ENCODE measurements at places on chromosomes 7 and 10.

DNA sequence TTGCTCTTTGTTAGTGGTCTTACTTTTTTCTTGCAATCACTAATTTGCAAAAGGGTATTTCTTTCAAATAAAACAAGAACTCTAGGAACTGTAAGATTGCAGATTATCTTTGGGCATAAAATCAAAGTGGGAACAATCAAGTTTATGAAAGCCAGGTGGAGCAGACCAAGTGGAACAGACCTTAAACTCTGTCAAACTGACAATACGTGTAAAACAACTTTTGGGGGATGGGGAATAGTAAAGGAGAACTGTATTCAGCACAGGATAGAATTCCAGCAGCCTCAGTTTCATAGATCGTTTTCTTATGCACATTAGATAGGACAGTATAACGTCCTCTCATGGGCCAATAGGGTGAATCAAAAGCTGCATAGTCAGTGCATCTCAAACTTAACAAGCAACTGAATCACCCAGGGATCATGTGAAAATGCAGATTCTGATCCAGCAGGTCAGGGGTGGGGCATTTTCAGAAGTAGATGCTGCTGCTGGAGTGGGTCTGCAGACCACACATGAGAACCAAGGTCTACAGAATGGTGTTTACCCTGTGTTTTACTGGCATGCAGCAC, 120.7 kb downstream of the PIP4K2A start:
- DNase-seq = no peak

- DNase-seq = peak; percentile 73
These were observed 52.0 kb downstream of the SIRT1 start for GRCh38 chr10:67936416-67936815.

DNA sequence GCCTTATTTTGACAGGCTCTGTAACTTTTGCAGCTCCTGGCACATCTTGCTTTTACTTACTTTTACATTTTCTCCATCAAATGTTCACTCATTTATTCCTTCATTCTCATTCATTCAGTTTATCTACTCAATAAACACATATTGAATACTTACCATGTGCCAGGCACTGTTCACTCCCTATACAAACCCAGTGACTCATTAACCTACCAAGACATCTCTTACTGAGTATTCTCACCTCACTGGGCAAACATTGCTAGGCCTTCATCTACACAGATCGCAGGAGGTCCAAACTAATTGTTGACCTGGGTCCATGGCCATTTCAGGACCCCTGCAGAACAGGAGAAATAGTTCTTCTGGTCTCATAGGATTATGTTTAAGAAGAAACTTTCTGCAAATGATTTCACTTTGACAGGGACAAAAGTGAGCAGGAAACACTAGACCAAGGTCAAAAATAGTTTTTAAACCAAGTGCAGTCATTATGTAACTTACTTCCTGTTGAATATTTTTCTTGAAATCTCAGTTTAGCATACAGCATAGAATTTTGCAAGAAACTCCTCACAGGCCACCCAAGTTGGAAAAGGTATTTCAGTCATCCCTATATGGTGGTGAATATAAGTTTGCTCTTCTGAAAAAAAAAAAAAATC, 17.6 kb downstream of the SLC26A4 start:
- DNase-seq = no peak

GRCh38 chr7:128443831-128444600, 11.7 kb upstream of the HILPDA start:
- no peak for DNase-seq

DNA sequence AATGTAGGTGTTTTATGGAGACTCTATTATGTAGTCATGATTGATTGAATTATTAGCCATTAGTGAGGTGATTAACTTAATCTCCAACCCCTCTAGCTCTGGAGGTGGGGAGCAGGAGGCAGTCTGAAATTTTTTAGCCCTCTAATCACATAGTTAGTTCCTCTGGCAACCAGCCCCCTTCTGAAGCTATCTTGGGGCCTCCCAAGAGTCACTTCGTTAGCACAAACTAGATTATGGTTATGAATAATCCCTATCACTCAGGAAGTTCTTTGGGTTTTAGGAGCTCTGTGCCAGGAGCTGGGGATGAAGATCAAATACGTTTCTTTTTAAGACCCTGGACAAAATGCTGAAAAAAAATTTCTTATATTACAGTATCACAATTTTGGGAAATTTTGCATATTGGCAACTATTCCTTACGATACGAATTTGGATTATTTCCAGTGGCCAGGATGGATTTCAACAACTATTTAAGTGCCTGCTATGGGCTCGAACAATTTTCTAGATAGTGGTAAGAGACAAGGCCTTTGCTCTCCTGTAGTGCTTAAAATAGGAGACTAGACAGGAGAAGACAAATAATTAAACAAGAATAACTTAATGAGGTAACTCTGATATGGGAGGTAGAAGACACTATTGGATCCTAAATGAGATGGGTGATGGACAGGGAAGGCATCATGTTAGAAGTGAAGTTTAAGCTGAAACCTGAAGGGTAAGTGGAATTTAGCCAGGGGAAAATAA, 52.9 kb downstream of the BTAF1 start:
- DNase-seq = no peak

GRCh38 chr10:128630787-128631252, 504.6 kb upstream of the MKI67 start:
- peak; percentile 24 for DNase-seq

DNA sequence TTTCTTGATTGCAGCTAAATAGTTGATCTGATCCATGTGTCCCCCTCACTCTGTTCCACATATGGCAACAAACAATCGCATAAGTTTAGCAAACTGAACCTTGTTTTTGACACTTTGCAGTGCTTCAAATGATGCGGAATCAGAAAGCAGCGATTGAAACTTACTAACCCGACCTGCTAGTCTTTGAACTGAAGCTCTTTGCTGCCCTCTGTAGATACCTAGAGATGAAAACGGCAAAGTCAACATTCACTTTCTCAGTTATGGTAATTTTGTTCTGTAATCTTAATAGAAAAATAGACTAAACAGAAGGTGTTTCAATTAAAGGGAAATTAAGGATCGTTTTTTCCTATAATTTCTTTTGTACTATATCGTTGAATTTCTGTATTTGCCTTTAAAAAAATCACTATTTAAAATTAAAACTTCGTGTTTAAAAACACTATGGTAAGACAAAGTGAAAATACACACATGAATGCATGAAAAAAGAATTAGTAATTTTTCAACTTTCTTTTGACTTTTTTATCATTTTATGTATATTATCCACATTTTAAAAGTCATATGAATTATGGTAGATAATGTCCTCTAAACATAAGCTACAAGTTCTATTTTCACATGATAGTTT, 276.5 kb downstream of the MAGI2 start:
- peak; percentile 45 for DNase-seq

GRCh38 chr10:59517341-59517899, 155.1 kb upstream of the FAM13C start:
- no peak for DNase-seq

DNA sequence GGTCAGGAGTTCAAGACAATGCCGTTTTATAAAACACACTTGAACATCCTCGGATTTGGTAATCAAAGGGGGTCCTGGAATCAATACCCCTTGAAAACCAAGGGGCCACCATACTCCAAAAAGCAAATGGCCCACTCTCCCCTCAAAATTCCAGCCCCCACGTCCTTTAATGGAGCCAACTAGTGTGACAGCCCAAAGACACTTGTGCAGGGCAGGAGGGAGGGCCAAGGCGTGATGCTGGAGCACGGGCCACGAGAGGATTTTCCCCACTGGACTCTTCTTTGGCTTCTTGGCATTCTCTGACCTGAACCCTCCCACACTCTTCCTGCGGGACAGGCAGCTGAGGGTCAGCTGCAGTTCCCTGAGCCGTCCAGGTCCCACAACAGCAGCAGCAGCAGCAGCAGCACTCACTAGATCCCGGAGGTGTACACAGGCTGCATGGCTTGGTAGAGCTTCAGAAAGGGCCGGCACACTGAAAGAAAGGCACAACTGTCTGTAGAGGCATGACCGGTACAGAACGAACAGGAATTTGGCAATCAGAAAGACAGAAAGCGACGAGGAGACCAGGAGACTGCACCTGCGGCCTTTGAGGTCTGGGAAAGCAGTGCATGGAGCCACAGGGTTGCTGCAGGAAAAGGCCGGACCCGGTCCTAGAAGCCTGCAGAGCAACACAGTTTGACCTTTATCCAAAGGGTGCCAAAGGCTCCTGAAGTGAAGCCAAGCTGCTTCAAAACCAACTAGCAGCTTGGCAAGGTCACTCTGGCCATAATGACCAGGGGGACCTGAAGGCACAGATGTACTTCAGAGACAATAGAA, 168.2 kb downstream of the TNS3 start:
- no peak for DNase-seq

DNA sequence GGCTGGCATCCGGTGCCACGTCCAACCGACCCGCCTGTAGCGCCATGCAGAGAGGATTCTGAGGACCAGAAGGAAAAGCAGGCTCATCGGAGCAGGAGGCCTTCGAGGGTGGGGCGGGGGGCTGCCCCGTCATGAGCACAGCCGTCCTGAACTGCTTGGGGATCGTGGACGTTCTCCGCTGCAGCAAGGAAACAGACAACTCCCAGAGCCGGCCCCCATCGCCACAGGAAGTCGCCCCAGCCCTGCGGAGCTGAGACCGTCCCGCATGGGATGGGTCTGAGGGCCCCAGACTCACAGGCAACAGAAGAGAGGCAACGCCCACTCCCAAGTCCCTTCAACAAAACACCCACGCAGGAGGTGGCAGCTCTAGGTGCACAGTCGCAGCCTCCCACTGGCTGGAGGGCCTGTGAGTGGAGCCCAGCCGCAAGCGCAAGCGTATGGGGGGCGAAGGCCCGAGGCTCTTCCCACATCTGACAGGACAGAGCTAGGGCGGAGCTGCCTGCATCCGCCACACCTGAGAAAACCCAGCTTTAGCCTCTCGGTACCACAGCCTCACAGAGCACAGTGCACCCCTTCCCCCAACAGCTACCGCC, 64.7 kb upstream of the TNRC18 start:
- DNase-seq = no peak

- DNase-seq = no peak
These were observed 20.3 kb upstream of the HYAL4 start for GRCh38 chr7:123824754-123825067.

DNA sequence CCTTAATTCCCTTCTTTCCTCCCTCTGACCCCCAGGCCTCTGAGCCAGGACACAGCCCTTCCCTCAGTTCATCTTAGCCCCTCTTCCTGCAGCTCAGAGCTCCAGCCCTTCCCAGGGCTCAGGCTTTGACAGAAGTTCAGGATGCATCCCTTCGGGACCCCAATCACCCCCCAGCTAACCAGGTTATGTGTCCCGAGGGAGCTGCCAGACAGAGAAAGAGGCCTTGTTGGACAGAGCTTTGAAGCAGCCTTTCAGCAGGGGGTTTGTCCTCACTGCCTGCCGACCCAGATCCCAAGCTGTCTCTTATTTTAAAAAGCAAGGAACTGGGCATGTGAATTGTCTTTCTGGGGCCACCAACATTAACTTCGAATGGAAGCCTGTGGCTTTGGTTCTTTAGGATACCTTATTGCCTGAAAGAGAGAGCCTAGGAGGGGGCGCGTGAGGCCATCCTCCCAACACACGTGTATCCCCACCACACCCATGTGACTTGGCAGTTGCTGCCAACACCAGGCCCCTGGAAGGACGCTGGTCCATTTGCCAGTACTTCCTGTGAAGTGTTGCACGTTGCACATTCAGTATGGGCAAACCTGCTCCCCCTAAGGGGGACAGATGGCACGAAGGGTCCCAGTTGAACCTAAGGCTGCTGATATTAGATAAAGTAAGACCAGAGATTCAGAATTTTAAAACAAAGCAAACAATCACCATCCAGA, 858 bp downstream of the CCDC136 start:
- no peak for DNase-seq

GRCh38 chr7:130901209-130901783, 167.3 kb upstream of the KLF14 start:
- peak; percentile 79 for DNase-seq

- DNase-seq = no peak
These were observed 76.7 kb downstream of the CHN2 start for GRCh38 chr7:29271319-29271658.

DNA sequence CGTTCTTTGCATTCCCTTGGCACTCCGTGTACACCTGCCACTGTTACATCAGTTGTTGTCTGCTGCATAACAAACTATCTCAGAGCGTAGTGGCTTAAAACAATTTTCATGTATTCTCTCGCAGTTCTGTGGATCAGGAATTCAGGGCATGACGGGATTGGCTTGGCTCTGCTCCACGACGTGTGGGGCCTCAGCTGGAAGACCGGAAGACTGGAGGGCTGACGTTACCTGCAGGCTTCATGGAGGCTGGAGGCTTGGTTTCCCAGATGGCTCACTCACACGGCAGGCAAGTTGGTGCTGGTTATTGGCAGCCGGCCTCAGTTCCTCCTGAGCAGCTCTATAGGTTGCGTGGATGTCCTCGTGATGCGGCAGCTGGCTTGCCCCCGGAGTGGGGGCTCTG, 25.5 kb downstream of the NYAP1 start:
- peak; percentile 86 for DNase-seq

- DNase-seq = peak; percentile 40
These were observed 239.7 kb upstream of the INHBA start for GRCh38 chr7:41942468-41943093.

GRCh38 chr7:92319243-92319642, 73.5 kb downstream of the ANKIB1 start:
- DNase-seq = no peak

DNA sequence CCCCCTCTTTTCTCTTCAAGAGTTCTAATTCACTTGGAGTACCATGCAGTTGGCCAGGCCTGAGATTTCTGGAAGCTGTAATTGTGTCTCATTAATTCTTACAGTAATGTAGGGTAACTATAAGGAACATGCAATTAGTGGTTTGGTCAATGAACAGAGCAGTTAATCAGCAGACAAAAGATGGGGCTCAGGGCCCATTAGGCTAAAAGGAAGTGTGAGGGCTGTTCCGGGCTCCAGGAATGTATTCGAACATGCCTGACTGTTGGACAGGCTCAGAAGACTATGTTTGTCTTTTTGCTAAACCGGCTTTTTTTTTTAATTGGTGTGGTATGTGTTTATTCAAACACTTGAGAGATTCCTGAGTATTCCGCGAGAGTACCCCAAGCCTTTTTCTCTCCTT, 42.5 kb upstream of the FZD8 start:
- DNase-seq = no peak

DNA sequence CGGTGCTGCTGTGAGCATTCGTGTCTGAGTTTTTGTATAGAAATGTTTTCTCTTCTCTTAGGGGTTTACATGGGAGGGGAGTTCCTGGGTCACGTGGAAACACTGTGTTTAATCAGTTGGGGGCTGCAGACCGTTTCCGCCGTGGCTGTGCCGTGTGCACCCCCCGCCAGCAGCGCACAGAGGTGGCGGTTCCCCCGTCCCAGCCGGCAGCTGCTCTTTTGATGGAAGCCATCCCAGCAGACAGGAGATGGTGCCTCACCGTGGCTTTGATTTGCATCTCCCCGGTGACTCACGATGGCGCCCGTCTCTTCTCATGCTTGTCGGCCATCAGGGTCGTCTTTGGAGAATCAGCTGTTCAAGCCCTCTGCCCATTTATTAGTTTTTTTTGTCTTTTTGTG, 34.9 kb upstream of the FOXL3 start:
- no peak for DNase-seq

- DNase-seq = no peak
These were observed 29.1 kb downstream of the TNRC18 start for GRCh38 chr7:5394264-5395105.

DNA sequence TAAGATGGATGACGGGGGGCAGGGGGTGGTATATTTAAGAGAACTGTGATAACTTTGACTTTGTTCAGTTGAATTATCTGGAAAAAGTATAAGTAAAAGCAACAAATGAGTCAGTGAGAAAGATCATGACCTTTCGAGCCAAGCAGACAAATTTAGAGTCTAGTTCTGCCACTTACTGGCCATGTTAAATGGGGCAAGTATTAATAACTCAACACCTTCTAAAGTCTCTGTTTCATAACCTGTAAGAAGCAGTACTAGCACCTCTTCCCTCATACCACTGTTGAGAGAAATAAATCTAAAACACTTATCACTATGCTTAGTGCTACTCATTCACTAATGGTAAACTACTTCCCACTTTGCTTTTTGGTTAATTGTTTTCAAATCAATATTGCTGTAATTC, 604.4 kb upstream of the LRRN3 start:
- DNase-seq = no peak
